T-cell (primary cell): ENCODE measurements at places on chromosomes 2 and 18. TPM values are rescaled to one million over a fixed set of nuclear protein-coding genes. Genes with fewer than 3 reads are reported as not detected.

The GNLY gene
- total RNA-seq = 82.9 TPM

The FN1 gene
- total RNA-seq = not detected

The CDK5R2 gene
- total RNA-seq = not detected

The PLA2R1 gene
- not detected for total RNA-seq

The GAD1 gene
- total RNA-seq = not detected

The CCDC178 gene
- not detected for total RNA-seq

DNA sequence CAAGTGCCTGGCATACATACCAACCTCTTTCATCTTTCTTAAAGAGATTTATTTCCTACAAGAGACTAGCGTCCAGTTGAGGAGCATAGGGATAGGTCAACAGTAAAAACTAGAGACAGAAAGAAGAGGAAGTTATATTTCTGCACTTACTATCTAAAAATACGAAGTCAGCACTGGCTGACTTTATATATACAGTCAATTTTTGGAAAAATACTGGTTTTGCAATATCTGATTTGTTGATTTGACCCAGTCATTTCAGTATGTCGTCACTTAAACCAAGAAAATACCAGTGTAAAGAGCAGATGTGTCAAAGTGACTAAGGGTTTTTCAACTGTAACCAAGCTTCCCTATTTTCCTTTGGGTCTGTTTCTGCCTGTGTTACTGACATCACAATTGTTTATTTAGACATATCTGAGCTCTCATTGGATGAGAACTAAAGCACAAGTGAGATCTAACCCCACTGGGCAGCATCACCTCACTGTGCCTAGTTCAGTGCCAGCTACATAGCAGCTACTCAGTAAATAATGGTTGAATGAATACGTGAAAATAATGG is 23.0 kb downstream of the CYTIP start:
- no peak for DNase-seq

GRCh38 chr2:140091926-140092325 is 1311.7 kb upstream of the NXPH2 start:
- DNase-seq = no peak

DNA sequence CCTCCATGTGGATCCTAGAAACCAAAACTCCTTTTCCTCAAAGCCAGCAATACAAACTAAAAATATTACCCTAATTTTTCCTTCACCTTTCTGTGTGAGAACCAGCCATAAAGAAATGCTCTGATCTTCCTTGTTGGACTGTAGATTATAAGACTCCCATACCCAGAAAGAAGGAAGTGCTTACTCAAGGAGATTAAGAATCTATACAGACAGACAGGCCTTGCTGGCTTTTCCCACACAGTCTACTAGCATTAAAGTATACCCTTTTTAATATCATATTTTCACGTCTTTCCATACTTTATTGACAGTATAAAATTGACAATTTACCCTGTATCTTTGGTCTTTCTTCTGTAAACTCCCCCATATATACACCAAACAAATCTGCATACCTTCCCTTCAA is 139.0 kb downstream of the GULP1 start:
- no peak for DNase-seq

DNA sequence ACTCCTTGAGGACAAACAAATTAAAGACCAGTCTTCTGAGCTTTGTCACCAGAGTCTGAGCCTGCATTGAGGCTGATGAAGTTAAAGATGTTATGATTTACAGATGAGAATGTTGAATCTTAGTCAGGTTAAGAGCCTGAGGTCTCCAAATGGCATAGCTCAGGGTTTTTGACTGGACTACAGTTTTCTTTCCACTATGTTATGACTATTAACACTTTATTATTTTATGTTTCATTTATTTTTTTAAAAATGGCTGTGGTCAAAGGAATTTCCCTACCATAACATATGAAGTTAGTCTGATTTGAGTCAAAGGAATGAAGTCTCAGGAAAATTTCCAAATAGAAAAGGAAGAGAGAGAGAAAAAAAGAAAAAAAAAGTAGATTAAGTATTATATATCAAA is 39.7 kb upstream of the CWC22 start:
- no peak for DNase-seq

- no peak for DNase-seq
Measured at GRCh38 chr2:232478571-232479340, 8.9 kb downstream of the ECEL1 start.
